CD8-positive, alpha-beta memory T cell (primary cell): ENCODE measurements at places on chromosomes 4 and X. TPM values are rescaled to one million over a fixed set of nuclear protein-coding genes. Genes with fewer than 3 reads are reported as not detected.

Gene FHIP1A
- total RNA-seq, result 0.09 TPM

DNA sequence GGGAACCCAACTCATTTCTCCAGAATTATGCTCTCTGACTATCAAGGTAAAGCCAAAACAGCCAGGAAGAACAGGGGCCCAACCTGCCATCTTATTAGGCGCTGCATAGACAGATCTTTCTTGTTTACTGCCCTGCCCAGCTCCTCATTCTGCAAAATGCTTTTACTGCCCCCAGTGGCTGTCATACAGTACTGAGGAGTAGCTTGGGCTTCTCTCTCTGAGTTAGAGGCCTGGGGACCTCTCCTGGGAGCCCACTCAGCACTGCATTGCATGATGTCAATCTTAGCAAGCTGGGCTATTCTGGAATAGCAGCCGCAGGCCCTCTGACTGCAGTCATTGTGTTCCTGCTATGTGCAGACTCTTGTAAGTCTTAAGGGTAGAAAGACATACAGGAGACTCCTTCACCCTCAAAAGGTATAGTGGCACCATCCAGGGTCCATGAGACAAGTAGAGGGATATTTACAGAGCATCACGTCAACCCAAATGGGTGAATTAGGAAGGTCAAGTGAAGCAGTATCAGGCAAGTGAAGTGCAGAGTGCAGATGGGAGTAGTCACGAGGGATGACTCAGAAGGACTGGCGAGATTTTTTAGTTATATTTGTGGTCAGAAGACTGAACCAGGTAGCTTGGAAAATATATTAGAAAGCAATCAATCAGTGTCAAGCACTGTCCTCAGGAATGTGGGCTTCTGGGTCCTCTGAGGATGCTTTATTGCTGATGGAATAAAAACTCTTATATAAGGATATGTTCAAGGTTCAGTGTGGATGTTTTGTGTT lies 294.1 kb upstream of the SFRP2 start:
- H3K4me1 ChIP-seq, result no peaks in the 10 kb centered on the region
- H3K27ac ChIP-seq, result no peak overlapping the region
- no peak for DNase-seq
- no peaks in the 10 kb centered on the region for H3K36me3 ChIP-seq

DNA sequence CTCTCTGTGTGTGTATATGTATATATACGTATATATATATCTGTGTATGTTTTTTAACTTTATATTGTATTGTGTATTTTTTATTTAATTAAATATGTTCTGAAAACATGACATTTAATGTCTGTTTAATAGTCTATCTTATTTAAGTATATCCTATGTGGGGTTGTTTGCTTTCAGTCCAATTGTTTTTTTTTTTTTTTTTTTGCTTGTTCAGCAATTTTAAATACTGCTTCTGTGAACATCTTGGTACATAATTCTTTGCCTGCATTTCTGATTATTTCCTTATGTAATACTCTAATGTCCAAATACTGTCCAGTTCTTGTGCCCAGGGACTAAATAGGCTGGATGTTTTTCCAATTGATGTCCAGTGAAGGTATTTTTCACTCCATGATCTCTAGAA lies 45.1 kb upstream of the MAD2L1 start:
- H3K36me3 ChIP-seq, result no peaks in the 10 kb centered on the region
- H3K27me3 ChIP-seq, result no peaks in the 10 kb centered on the region
- H3K4me3 ChIP-seq, result no peak overlapping the region
- H3K27ac ChIP-seq, result no peak overlapping the region

Gene NSUN7
- total RNA-seq, result not detected

Gene MID1
- not detected for total RNA-seq

DNA sequence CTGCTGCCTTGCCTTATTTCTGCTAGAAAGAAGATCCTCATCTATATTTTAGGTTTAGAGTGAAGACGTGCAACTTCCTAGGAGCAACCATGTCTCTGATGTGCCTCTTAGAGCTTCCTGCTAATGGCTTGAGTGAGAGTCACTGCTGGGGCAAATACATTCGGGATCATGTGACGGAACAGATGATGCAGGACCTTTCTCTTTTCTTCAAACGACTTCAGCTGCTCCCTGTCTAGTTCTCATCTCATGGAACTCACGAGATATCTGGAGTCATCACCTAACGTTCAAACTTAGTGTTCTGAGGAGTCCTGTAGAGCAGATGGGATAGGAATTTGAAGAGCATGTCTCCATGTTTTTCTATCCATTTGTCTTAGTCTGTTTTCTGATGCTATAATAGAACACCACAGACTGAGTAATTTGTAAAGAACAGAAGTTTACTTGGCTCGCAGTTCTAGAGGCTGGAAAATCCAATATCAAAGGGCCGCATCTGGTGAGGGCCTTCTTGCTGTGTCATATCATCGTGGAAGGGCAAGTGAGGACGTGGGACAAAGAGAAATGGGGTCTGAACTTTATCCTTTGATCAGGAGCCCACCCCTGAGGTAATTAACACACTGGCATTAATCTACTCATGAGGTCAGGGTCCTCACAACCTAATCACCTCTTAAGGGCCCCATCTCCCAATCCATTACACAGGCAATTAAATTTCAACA lies 43.5 kb upstream of the SCRG1 start:
- DNase-seq, result no peak
- H3K4me3 ChIP-seq, result no peak overlapping the region
- no peak overlapping the region for H3K27ac ChIP-seq

DNA sequence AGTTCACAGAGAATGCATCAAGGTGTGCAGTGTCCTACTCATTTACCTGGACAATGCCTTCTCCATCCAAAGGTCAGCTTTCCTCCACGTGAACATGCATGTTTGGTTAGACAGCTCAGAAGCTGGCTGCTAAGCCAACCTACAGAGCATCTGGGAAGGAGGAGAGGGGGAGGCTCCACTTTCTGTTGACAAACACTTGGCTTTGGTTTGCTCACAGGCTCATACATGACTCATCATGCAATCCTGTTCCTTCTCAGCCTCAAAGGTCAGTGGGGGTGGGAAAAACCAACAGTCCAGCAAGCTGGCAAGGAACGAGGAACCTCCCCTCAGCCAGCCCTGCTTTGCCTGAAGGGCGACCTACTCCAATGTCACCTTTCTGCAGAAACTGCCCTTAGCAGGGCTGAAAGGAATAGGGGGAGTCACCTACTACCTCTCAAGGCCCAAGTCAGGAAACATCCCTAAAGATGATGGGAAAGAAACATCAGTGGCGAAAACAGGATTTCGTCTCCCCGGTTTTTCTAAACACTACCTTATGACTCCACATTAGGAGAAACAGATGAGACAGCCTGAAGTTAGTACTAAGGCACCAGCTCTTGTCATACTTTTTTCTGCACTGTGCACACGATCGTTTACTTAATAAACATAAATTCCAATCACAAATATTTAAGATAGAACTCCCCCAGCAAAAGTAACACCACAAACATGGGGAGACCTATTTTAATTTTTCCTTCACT lies 37.9 kb downstream of the RELL1 start:
- peaks cover 10% of the 10 kb centered on the region for H3K36me3 ChIP-seq
- no peak overlapping the region for H3K4me3 ChIP-seq

Gene ITIH6
- total RNA-seq, result not detected

GRCh38 chr4:90546114-90546513 lies 418.9 kb downstream of the CCSER1 start:
- no peak overlapping the region for H3K27ac ChIP-seq
- H3K4me1 ChIP-seq, result no peaks in the 10 kb centered on the region
- no peak for DNase-seq
- no peak overlapping the region for H3K4me3 ChIP-seq

- DNase-seq, result no peak
- no peaks in the 10 kb centered on the region for H3K27me3 ChIP-seq
- no peak overlapping the region for H3K27ac ChIP-seq
- no peak overlapping the region for H3K4me3 ChIP-seq
Measured at GRCh38 chr4:68259191-68259590, 13.7 kb upstream of the TMPRSS11B start.

Gene SORCS2
- total RNA-seq, result not detected

- H3K27ac ChIP-seq, result no peak overlapping the region
- no peaks in the 10 kb centered on the region for H3K27me3 ChIP-seq
- no peaks in the 10 kb centered on the region for H3K4me1 ChIP-seq
- H3K4me3 ChIP-seq, result no peak overlapping the region
Measured at GRCh38 chrX:118114971-118115370, 1.6 kb downstream of the KLHL13 start.

- H3K4me3 ChIP-seq, result no peak overlapping the region
- no peaks in the 10 kb centered on the region for H3K36me3 ChIP-seq
- no peaks in the 10 kb centered on the region for H3K27me3 ChIP-seq
- H3K27ac ChIP-seq, result no peak overlapping the region
Measured at GRCh38 chr4:35757836-35758235, 486.5 kb downstream of the ARAP2 start.

Gene AREG
- total RNA-seq, result 0.46 TPM

DNA sequence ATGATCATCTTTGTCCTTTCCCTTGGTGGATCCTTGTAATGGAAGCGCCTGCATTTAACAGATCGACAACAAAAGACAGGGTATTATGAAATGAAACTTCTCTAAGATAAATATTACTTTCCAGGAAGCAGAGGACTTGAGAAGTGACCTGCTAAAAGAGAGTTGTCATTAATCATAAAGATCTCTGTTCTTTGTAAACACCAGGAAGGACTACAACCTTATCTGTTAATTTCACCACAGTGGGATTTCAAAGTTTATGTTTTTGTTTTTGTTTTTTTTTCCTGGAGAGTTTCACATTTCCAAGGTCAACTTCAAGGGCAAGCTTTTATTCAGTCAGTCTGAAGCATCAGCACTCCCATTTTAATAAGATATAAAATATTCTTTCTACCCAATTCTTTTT lies 170.9 kb downstream of the RCHY1 start:
- no peaks in the 10 kb centered on the region for H3K36me3 ChIP-seq
- DNase-seq, result no peak
- H3K4me1 ChIP-seq, result no peaks in the 10 kb centered on the region
- no peaks in the 10 kb centered on the region for H3K27me3 ChIP-seq
- no peak overlapping the region for H3K4me3 ChIP-seq

DNA sequence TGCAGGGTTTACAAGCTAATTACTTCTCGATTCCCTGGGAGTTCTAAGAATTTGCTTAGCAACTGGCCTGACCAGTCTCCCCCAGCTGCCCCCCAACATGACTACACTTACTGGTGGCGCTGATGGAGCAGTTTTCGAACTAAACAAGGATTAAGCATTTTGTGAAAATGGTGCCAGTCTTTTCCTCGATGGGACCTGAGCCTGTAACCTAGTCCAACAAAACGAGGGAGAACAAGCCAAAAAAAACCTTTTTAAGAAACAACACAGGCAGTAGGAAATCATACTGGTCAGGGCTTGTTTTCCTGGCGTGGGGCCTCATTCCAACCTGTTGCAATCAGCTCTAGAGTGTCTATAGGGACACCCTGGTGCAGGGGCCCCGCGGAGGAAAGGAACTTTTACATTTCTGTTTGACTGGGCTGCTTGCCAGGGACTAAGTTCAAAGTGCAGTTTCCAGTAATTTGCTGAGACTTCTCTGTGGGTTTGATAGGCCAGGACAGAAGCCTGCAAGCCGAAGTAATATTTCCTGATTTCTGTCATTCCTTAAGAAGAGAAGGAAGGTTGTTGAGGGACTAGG lies 158.7 kb downstream of the SPRY1 start:
- no peak overlapping the region for H3K27ac ChIP-seq
- no peaks in the 10 kb centered on the region for H3K36me3 ChIP-seq
- no peaks in the 10 kb centered on the region for H3K27me3 ChIP-seq
- no peak overlapping the region for H3K4me3 ChIP-seq
- no peak for DNase-seq
- H3K4me1 ChIP-seq, result no peaks in the 10 kb centered on the region

GRCh38 chr4:53671757-53672156 lies 80.5 kb upstream of the LNX1 start:
- no peaks in the 10 kb centered on the region for H3K4me1 ChIP-seq
- no peak overlapping the region for H3K4me3 ChIP-seq
- no peak overlapping the region for H3K27ac ChIP-seq
- no peaks in the 10 kb centered on the region for H3K27me3 ChIP-seq

DNA sequence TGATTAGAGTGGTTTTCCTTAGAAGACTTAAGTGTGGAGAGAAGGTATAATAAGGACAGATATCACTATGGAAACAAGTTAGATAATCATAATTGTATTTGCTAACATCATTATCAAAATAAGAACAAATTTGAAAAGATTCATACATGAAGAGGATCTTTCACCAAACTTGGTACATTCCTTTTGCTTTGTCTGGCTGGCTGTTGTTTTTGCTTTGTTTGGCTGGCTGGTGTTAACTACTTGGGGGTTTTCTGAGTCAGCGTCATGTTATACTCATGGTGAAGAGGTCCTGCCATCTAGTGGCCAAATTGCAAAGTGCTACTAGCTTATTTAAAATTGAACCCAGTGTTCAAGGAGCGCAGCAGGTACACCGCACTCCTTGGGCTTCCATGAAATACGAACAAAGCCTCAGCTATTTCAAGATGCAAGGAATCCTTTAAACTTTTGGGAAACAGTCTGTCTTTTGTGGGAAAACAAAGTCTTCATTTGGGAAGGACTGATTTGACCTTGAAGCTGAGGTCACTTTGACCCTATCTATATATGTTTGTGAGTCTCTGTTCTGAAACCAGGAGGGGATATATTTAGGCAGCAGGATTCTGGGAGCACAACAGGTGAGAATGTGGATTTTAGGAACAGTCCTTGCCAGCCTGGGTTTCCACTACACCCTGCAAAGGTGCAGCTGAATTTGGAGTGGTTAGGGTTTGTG lies 129.7 kb downstream of the PLS3 start:
- H3K27me3 ChIP-seq, result no peaks in the 10 kb centered on the region
- no peaks in the 10 kb centered on the region for H3K4me1 ChIP-seq
- no peaks in the 10 kb centered on the region for H3K36me3 ChIP-seq
- no peak for DNase-seq

GRCh38 chr4:169617306-169617705 lies 3.1 kb upstream of the CLCN3 start:
- H3K27ac ChIP-seq, result no peak overlapping the region
- DNase-seq, result no peak
- H3K4me1 ChIP-seq, result peaks cover 39% of the 10 kb centered on the region
- no peaks in the 10 kb centered on the region for H3K36me3 ChIP-seq

GRCh38 chr4:3307891-3308575 lies 15.2 kb downstream of the RGS12 start:
- H3K36me3 ChIP-seq, result no peaks in the 10 kb centered on the region
- H3K4me1 ChIP-seq, result peaks cover 33% of the 10 kb centered on the region
- H3K4me3 ChIP-seq, result no peak overlapping the region
- no peak for DNase-seq

DNA sequence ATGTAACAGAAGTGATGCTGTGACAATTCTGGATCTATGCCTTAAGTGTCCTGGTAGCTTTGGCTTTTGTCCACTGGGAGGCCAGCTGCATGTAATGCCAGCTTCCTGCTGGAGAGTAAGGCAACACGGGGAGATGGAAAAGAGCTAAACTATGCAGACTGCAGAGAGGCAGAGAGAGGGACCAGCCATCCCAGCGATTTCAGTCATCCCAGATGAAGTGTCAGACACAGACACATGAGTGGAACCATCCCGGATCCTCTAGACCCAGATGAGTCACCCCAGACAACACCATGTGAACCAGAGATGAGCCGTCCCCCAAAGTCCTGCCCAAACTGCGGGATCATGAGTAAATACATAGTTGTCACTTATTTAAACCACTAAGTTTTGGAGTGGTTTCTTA lies 14.6 kb downstream of the SRPX start:
- H3K27ac ChIP-seq, result no peak overlapping the region
- H3K27me3 ChIP-seq, result no peaks in the 10 kb centered on the region
- DNase-seq, result no peak

- H3K36me3 ChIP-seq, result no peaks in the 10 kb centered on the region
- H3K4me1 ChIP-seq, result peaks cover 14% of the 10 kb centered on the region
- no peak overlapping the region for H3K27ac ChIP-seq
- peak; percentile 2 for DNase-seq
- no peaks in the 10 kb centered on the region for H3K27me3 ChIP-seq
- no peak overlapping the region for H3K4me3 ChIP-seq
Measured at GRCh38 chr4:76354517-76355473, 48.3 kb downstream of the STBD1 start.
